GM12864 (cell line): ENCODE measurements at places on chromosomes 11 and 22.

DNA sequence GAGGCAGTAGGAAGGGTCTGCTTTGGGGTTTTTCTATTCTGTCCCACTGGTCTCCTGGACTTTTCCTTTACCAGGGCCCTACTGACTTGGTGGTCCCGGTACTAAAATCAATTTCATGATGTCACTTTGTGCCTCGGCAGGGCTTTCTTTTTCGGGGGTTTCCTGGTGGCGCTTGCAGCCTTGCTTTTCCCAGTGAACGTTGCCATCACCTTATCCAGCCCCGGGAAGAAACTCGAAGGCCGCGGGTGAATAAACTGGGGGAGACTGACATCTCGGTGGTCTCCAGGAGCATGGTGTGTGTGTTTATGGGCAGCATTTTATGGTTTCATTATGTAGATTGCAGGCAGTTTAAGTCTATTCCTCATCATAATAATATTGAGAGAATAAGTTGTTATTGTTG lies 84.4 kb downstream of the KCNQ1 start:
- no peak for DNase-seq

DNA sequence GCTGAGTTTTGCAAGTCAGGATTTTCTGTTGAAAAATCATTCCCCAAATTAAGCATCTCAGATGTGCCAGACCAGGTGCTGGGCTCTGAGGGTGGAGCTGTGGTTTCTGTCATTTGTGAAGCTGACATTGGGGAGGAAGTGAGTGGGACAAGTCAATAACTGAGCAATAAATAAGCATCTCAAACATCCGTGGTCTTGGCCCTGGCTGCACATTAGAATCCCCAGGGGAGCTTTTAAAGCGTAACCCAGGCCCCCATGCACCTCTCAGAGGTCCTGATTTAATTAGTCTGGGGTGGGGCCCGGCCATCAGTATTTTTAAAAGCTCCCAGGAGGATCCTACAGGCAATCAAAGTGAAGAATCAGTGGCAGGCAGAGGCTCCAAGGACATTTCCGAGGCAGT lies 420.0 kb downstream of the MN1 start:
- no peak for DNase-seq

- DNase-seq = peak; percentile 77
These were observed at the start of gene FADS2 for GRCh38 chr11:61827571-61828378. Gene FADS2 (plus strand): TSS chr11:61828300. CDS start chr11:61828391, 91 bp downstream.

DNA sequence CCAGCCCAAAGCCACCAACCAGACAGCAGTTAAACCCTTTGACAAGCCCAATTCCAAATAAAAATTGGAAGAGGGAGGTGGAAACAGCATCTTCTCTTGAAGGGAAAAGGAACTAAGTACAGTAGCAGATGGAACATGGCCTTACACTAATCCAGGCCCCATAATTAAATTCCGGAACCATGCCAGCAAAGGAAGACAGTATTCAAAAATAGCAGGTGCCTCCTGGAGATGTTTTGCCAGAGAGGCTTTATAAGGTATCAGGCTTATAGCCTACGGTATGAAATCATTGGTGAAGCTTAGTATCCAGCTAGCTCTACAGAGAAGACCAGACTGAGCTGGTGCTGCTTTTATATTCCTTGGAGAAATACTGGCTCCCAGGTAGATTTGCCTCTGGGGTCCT lies 344.1 kb upstream of the API5 start:
- DNase-seq = no peak

DNA sequence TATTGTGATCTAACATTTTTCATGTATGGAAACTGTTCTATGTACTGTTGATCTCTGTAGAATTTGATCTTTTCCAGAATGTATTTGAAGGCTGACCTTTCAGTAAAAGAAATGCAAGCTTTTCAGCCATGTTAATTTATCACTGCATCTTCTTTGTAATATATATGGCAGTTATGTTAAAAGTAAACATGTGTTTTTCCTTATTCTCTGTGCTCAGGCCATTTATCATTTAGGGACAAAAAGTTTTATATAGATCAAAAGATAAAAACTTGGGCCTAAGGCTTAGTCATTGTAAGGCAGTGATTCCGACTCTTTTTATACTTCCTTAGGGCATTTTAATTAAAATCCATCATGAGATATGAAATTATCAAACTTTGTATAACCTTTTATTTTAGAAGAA lies 48.7 kb downstream of the KDM2A start:
- DNase-seq = no peak

- no peak for DNase-seq
These were observed 47.3 kb downstream of the RELT start for GRCh38 chr11:73423506-73423905.

GRCh38 chr11:83330303-83330702 lies 44.1 kb upstream of the CCDC90B start:
- no peak for DNase-seq

GRCh38 chr11:19691815-19692500 lies 20.7 kb upstream of the NAV2 start:
- no peak for DNase-seq

DNA sequence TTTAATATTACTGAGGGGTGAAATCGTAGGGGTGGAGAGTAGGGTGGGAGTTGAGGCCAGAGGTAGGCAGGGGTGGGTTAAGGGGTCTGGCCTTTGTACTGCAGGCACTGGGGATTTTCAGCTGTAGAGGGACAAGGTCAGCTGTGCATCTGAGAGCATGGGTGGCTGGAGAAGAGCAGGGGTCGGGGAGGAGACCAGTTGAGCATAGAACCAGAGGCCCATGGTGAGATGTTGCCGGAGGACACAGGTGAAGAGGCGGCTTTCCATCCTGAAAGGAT lies 12.1 kb upstream of the CELSR1 start:
- no peak for DNase-seq

- no peak for DNase-seq
These were observed 1008.0 kb downstream of the FAM181B start for GRCh38 chr11:81725701-81726100.

DNA sequence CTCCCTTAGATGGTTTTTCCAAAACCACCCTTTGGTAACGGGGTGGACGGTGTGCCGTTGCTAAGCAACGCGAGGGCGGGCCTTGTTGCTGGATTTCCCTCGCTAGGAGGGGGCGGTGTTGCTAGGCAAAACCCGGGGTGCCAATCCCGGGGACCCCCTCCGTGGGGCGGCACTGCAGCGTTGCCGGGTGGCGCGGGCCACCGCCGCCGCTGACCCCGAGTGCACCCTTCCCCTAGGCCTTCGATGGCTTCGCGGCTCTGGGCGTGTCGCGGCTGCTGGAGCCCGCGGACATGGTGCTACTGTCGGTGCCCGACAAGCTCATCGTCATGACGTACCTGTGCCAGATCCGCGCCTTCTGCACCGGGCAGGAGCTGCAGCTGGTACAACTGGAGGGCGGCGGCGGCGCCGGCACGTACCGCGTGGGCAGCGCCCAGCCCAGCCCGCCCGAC lies 8.9 kb downstream of the EHBP1L1 start:
- DNase-seq = no peak

DNA sequence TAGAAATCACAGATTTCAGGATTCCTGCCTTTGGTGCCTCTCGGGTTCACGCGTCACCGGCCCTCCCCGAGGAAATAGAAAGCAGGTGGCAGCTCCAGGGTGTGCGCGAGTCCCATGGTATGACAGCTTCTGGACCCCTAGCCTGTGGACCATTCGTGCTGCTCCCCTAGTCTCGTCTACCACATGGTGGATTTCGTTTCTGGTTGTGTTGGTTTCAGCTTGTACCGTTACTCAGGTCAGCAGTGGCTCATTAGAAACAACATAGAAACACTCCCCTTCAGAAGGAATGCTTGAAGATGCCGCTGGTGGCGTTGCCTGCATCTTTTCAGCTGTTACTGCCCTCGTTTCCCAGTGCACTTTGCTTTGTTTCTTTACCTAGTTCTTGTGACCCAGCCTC lies 700 bp downstream of the TTC17 start:
- peak; percentile 57 for DNase-seq

DNA sequence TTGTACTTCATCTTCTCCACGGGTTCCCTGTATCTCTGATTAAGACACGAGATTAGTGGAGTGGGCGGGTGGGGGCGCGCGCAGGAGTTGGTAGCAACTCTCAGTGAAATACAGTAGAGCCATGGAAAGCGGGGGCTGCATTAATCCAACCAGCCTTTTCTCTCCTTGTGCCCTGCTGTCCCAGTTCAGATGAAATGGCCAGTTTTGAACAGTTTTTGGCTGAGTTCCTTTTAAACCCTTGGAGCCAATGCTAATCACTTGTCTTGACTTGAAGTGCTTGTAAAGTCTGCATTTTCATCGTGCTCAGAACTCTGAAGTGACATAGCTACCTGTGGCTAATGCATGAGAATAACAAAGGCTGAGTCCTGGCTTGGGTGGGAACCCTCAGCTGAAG lies 734 bp upstream of the TMEM123 start:
- no peak for DNase-seq

DNA sequence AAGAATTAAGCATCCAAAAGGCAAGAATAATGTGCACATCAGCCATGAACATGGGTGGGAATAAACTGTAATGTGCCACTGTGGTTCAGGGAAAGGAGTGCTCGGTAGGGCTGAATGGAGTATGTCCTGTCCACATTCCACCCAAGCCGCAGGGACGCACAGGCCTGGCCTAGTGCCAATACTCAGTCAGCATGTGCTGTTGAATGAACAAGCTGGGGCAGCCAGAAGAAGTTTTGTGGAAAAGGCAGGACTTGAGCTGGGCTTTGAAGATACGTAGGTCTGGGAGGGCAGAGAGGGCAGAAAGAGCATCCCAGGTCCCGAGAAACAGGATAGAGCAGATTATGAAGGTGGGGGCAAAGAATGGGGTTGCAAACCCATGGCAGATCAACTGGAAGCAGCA lies 60.0 kb upstream of the PLET1 start:
- DNase-seq = no peak

DNA sequence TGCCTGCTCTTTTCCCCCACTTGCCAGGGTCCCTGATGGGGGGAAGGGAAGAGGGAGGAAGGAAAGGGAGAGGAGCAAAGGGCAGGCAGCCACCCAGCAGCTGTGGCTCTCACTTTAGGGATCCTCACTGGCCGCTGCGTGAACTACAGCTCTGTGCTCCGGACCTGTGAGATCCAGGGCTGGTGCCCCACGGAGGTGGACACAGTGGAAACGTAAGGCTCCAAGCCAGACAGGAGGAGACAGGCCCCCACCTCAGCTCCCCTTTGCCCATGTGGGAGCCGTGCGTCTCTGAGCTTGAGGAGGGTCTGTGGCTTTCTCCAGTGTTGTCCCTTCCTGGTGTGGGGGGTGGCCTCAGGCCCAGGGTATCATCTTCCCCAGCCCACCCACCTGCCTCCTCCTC lies 9.9 kb downstream of the P2RX3 start:
- DNase-seq = no peak

DNA sequence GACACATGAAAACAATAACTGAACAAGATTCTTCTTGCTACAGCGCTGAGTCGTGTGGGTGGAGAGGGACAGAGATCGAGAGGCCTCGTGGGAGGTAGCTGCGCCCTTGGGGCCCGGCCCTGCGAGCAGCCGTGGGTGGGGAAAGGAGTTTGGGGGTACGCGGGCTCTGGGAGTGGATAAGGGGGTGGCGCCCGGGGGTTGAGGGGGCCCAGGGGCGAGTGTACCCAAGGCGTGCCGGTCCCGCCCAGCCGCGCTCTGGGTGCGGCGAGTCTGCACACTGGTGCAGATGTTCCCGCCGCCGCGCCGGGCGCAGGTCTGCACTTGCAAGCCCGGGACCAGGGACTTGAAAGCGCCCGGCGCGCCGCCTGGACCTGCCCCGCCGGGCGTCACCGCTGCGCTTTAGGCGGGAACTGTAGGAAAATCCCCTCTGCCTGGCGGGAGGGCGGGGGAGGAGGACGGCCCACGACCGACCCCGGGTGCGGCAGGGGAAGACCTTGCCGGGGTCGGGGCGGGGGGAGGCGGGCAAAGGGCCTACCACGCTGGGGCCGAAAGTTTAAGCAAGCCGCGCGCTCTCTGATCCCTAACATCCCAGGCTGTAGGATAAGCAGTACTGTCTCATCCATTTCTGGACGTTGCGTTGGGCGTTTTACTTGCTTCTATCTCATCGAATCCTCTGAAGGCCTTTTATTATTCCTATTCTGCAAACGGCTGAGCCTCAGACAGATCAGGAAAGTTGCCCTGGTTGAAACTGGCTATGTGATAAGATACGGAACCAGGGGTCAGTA lies 1.4 kb upstream of the KREMEN1 start:
- no peak for DNase-seq

- no peak for DNase-seq
These were observed 2.1 kb upstream of the LMO1 start for GRCh38 chr11:8265681-8266241.

DNA sequence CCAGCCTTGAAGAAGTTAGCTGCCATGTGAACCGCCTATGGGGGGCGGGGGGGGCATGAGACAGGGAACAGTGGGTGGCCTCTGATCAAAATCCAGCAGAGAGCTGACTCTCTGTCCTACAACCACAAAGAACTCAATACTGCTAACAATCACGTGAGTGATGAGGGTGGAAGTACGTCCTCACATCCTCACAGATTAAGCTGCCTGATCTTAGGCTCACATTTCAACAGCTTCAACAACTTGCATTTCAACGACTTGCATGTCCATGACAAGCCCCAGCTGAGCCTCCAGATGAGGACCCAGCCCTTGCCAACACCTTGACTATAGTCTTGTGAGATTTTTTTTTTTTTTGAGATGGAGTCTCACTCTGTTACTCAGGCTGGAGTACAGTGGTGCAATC lies 51.6 kb downstream of the CLMP start:
- DNase-seq = no peak

DNA sequence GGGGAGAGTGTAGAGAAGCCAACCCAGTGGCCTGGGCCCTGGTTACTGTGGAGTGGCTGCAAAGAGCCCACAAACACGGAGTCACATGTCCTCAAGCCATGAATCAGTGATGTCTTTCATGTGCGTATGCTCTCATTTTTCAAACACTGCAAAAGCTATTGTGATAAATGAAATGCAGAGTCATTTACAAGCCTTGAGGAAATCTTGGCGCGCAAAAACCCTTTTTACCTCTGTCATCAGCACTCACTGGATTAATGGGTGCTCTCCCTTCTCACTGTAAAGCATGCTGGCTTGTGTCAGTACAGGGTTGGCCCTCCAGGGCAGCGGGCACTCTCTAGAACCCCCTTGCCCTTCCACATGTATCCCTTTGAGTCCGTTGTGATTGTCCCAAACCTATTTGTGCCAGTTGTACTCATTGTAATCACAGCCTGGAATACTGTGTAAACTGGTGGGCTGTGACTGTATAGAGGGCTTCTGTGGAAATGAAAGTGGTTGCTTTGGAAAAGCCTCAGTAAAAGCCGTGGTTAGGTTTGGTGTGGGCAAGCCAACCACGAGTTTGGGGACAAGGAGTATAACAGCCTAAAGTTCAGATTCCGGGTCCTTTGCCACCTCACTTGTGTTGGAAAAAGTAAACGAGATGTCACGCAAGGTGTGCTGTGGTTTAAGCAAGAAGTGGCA lies 10.4 kb downstream of the GNAZ start:
- DNase-seq = no peak
